ENCODE measurements at places on chromosomes 16 and 17.

- DNase-seq = no peak
Measured at GRCh38 chr17:40956401-40957254, 10.1 kb downstream of the KRT39 start.

- DNase-seq = no peak
Measured at GRCh38 chr16:72092832-72093447, 480 bp downstream of the TXNL4B start.

DNA sequence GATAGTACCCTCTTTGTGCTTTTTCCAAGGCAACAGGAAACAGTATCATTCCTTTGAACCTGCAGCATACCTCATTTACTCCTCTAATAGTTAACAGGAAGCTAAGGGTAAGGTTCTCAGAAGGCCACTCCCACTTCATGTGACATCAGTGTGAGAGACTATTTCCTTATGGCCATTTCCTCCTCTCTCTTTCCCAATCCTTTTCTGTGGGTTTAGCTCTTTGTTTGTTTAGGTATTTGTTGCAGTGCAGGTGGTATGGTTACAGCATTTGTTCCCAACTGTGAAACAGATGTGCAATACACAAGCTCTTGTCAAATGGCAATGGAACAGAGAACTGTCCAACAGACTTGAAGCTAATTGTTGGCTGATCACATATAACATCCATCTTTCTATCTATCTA, 14.7 kb downstream of the TMC5 start:
- no peak for DNase-seq

DNA sequence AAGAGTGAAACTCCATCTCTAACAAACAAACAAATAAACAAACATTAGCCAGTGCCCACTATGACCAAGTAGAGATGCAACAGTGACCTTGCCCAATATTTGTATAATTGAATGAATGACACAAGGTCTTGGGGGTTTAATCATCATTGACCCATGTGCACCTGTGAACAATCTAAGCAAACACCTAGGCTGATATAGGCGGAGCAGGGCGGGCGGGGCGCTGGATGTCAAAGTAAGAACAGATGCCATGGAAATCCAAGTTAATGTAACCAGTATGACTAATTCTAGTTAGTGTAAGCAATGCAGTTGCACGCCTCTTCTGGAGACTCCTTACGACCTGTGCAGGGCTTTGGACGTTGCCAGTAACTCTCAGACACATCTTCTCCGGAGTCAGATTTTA, 17.6 kb downstream of the RCVRN start:
- DNase-seq = no peak

DNA sequence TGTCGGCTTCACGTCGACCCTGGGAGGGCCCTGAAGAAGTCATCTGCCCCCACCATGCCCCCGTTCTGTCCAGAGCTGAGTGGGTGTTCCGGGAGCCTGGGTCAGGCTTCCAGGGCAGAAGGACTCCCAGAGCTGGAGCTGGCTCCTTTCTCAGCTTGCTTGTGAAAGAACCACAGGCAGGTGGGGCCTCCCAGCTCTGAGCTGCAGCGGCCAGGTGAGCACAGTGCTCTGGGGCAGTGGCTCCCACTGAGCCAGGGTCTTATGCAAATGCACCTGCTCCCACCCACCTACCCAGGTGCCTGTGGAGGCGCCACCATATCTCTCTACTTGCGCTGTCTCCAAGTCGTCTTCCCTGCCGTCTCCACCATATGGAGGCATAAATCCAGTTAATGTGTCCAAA, 140.0 kb upstream of the RPL38 start:
- no peak for DNase-seq

DNA sequence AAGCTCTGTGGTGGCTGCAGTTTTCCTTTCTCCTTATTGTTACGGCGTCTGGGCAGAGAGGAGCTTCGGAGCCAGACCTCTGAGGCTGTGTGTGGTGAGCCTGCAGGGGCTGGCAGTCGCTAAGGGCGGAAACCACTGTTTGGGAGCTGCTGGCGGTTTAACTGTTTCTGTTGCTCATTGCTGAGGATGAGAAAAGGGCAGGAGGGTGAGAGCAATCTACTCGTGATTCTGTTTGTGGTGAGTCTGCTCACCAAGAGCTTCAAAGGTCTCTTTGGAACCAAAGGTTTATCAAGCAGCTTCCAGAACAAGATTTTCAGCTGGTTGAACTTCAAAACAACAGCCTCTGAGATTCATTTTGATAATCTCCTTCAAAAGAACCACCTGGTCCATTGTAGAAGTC, 143.9 kb downstream of the ANKFN1 start:
- no peak for DNase-seq

DNA sequence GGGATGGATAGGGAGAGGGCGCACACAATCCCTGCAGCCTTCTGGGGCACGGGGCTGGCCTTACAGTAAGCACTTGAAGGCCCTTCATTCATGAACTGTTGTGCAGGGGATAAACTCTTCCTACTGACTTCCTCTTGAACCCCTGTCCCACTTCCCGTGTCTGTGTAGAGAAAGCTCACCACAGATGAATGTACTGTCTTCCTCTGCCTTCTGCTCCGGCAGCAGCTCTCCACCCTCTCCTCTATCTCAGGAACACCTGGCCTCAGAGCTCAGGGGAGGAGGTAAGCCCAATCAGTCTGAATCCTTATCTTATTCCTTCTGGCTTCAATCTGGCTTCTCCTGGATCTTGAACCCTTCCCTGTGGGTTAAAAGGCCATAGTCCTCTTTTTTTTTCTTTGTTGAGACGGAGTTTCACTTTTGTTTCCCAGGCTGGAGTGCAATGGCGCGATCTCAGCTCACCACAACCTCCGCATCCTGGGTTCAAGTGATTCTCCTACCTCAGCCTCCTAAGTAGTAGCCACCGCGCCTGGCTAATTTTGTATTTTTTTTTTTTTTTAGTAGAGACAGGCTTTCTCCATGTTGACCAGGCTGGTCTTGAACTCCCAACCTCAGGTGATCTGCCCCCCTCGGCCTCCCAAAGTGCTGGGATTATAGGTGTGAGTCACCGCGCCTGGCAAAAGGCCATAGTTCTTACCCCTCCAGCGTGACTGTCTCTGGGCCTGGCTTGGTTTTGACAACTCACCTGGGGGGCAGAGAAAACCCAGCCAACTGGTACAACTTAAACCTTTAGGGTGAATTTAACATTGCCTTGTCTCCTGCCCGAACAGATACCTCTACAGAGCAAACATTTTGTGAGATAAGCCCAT, 7.2 kb upstream of the SLC52A1 start:
- DNase-seq = no peak

DNA sequence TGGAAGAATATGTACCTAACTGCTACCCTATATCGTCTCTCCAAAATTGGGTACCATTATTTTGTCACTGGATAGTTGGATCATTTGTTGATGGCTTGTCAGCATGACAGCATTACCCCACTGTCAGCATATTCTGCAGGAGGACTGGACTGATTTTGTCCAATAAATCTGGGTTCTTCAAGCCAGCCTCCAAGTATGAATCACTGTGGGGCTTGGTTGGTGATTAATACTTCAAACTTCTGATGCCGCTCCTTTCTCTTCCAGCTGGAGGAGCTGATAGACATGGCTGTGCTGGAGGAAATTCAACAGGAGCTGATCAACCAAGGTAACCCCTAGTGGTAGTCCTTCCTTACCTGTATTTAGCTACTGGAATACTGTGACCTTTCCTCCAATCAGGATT, 2.5 kb downstream of the RPAIN start:
- DNase-seq = no peak

GRCh38 chr17:45117848-45118646, 14.3 kb downstream of the PLCD3 start:
- no peak for DNase-seq

- DNase-seq = no peak
Measured at GRCh38 chr17:44931376-44931775, 16.1 kb upstream of the GFAP start.

DNA sequence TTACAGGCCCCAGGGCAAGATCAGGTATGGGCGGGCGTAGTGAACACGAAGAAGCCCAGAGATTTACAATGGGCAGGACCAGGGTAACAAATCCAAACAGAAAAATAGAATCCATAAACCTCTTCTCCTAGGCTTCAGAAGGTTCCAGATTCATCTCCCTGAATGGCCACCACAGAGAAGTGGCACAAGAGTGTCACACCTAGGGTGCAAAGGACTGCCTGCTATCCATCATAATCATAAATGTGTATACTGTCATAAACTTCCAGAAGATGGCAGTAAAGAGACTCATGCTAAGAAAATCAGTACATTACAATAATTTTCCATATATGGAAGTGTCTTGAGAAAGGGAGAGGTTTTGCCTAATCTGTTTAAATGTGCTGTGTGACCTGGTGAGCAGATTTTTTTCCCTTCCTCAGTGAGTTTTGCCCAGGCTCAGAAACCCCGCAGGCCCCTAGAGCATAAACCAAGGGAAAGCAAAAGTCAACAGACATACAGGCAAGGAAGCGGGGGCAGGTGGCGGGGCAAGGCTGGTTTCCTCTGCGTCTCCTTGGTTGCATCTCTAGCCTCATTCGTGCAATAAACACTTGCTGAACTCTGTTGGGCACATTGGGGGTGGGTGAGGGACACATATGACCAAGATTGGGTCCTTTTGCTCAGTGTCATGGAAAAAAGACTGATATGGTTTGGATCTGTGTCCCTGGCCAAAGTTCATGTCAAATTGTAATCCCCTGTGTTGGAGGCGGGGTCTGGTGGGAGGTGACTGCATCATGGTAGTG, 92.0 kb upstream of the CDH5 start:
- no peak for DNase-seq

GRCh38 chr17:81046132-81046769, 11.3 kb downstream of the BAIAP2 start:
- no peak for DNase-seq

DNA sequence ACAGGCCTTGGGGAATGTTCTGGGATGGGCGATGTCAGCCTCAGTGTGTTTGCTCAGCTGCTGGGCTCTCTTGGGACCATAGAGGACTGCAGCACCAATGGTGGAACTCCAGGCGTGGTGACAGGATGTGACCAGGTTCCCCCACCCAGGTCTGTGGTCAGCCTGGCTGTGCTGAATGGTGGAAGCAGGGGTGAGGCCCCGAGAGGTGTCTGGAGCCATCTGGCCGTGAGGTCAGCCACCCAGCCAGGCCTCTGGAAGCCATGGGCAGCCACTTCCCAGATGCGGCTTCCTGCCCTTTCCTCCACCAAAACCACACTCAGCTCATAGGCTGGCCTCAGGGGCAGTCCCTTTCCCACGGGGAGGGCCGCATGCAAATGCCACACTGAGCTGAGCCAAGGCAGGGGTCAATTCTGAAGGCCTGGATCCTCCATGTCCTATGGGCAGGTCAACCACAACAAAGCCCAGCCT, 7.8 kb upstream of the MAPK7 start:
- no peak for DNase-seq

DNA sequence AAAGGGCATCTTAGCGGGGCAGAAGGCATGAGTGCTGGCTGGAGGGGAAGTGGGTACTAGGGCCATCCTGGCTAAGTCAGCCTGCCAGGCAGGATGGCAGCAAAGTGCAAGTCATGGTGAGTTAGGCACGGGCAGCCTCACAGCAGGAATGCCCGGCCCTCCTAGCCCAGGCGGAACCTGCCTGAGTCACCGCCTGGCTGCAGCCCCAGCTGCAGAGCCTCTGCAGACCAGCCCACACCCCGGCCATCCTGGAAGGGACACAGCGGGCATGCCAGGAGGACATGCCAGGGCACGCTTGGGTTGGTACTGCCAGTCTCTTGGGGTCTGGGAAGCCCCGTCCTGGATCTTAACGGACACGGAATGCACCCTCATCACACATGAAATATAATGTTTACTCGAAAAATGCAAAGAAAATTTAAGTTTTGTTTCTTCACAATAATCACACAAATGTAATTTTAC, 5.0 kb upstream of the ALDH3A1 start:
- DNase-seq = peak; percentile 55

GRCh38 chr16:70563636-70564035, 40.0 kb downstream of the SF3B3 start:
- DNase-seq = no peak

- no peak for DNase-seq
Measured at GRCh38 chr17:18018411-18018921, 20.5 kb downstream of the ATPAF2 start.

GRCh38 chr16:528111-529011, 849 bp downstream of the CAPN15 start:
- DNase-seq = no peak

DNA sequence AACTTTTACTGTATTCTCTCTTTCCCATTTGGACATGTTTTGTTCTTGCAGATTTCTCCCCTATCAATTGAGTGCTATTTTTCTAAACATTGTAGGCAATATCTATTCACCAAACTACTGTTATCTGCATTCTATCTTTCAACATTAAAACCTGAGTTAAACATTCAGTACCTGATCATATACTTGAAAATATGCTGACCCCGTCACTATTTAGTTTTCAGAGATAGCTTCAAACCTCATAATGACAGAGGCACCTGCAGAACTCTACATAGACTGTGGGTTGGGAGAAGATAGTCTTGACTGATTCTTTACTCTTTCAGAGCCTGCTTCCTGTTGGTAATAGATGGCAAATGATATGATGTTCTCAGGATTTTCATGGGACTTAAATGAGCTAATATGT, 965.7 kb upstream of the GOT2 start:
- no peak for DNase-seq

GRCh38 chr17:56099649-56100048, 53.6 kb upstream of the ANKFN1 start:
- no peak for DNase-seq

DNA sequence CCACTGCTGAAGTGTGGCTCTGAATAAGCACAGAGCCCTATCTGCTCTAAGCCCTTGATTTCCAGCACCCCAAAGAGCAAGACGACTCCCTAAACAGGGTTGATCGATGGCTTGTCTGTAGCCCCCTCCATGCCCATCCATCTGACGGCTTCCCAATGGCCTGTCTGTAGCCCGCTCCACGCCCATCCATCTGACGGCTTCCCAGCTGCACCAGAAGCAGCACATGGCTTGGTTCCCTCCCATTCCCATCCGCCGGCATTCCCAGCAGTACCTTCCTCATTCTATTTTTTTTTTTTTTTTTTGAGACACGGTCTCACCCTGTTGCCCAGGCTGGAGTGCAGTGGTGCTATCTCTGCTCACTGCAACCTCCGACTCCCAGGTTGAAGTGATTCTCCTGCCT, 64.5 kb downstream of the RBFOX3 start:
- DNase-seq = no peak

GRCh38 chr17:59846394-59847165, 46.2 kb downstream of the TUBD1 start:
- DNase-seq = no peak

- peak; percentile 34 for DNase-seq
Measured at GRCh38 chr17:35849469-35850348, 19.0 kb downstream of the HEATR9 start.

DNA sequence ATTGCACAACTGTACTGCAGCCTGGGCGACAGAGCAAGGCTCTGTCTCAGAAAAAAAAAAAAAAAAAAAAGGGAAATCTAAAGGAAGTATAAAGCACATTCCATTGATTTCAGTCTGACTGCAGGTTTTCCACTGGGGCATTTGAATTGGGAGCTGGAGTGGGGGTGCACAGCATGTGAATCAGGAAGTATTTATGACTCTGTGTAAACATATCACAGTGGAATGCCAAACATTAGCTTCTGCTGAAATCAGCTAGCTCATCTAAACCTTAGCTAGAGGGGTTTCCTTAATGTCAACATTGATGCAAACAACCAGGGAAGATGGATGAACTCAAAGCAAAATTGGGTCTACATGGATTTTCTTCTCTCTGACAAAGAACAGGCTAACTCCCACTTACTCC, 641.0 kb upstream of the EEF2KMT start:
- DNase-seq = no peak

GRCh38 chr17:73690676-73691075, 46.4 kb upstream of the SDK2 start:
- DNase-seq = no peak

GRCh38 chr17:35738519-35739133, 7.2 kb downstream of the RASL10B start:
- no peak for DNase-seq
